ENCODE measurements at places on chromosomes 4 and X.

DNA sequence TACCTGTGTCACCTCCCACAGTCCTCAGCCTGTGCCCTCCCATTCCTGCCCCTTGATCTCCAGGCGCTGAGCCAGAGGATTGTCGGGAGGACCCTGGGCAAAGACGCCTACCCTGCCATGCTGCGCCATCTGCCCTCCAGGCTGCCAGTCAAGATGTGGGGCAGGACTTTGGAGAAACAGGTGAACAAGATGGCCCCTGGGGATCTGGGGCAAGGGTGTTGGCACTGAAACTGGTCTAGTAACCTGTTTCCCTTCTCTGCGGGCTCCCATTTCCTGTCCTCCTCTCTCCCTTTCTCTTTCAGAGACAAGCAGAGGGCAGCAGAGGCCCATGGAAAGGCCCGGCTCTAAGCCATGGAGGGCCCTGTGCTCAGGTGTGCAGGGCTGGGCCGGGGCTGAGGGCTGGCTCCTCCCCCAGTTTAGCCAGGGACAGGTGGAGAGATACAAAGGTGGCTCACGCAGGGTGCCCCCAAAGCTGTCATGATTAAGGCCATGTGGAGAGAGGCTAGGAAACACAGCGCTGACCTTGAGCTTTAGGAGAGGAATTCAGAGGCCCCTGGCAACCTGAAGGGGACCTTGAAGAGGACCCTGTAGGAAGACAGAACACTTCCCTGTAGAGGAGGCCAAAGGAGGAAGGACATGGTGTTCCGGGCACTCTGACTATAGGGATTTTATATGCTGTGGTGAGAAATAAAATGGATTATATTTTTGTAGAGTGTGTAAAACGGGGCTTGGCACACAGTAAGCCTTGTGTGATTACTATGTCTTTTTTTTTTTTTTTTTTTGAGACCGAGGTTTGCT, at the start of gene GLOD5:
GLOD5 (plus strand) TSS at position 74 of the 798 bp plus-strand sequence; CDS start at position 118, 44 bp downstream.
- DNase-seq: peak; percentile 16

GRCh38 chrX:111095974-111096895, at the start of gene PAK3:
PAK3 (plus strand) TSS chrX:111096191; CDS start chrX:111123104, 26,913 bp downstream.
- DNase-seq: peak; percentile 57

DNA sequence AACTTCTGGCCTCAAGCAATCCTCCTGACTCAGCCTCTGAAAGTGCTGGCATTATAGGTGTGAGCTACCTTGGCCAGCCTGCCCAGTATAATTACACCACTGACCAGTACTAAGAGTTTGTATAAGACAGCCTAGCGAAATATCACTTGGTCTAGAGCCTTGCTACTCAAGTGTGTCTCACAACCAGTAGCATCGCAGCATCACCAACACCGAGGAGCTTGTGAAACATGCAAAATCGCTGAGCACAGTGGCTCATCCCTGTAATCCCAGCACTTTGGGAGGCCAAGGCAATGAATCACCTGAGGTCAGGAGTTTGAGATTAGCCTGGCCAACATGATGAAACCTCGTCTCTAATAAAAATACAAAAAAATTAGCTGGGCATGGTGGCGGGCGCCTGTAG, 102.0 kb upstream of the GATB start:
- DNase-seq: no peak

- no peak for DNase-seq
Observed at GRCh38 chr4:3640587-3640962, 108.4 kb upstream of the LRPAP1 start.

- DNase-seq: peak; percentile 1
Observed at GRCh38 chr4:87738483-87738882, 60.9 kb upstream of the IBSP start.

DNA sequence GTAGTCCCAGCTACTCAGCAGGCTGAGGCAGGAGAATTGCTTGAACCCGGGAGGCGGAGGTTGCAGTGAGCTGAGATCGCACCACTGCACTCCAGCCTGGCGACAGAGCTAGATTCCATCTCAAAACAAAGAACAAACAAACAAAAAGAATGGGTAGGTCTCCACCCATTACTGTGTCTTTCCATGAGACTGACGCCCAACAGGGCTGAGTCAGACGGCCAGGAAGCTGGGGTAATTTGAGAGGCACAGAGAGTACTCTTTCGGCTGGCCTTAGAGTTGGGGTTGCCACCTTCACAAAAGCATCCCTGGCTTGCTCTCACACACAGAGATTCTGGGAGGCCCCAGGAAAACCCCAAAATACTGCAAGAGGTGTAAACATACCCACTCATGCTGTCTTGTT, 72.0 kb upstream of the DHRSX start:
- DNase-seq: peak; percentile 7

DNA sequence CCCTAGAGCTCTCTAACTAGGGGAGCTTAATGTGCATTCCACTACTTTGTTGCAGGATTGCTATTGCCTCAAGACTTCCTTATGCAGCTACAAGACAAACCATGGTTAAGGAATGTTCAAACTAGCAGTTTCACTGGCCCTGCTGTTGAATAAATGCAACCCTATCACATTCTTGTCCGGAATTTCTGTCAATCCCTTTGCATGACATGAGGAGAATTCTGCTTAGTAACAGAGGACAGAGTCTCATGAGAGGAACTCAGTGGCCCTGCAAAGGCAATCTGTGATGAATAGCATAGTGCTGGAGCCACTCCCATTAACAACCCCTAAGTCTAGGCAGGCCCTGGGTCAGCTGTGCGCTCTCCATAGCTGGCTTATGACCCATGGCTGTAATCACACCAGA, 30.7 kb upstream of the SGMS2 start:
- DNase-seq: no peak

- DNase-seq: no peak
Observed at GRCh38 chrX:23825675-23826074, 42.7 kb downstream of the SAT1 start.

GRCh38 chrX:24124244-24124799, 25.2 kb upstream of the ZFX start:
- DNase-seq: no peak

- no peak for DNase-seq
Observed at GRCh38 chrX:39690541-39691415, 407.0 kb downstream of the BCOR start.

Data from cardiac fibroblast (primary cell).